Central memory CD8-positive, alpha-beta T cell (primary cell): ENCODE measurements at places on chromosomes 12 and 14.

DNA sequence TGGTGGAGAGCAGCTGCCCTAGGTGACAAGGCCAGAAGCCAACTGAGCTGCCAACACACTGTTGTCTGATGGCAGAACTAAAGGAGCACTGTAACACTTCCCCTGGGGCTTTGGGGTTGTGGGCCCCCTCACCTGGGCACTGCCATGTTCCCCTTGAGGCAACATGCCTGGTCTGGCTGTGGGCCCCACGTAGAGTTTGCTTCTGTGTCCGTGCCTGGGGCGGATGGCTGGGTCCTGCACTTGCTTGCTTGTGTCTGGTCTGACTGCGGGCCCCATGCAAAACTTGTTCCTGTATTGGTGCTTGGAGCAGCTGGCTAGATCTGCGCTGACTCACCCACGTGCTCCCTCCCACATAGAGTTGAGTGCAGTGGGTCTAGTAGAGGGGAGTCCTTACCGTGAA lies 78.4 kb downstream of the MNAT1 start:
- DNase-seq = no peak

GRCh38 chr14:90691627-90692026 lies 124.6 kb downstream of the TTC7B start:
- no peak for DNase-seq

- no peak for DNase-seq
Measured at GRCh38 chr12:25959071-25959961, 834 bp downstream of the RASSF8 start.

- no peak for DNase-seq
Measured at GRCh38 chr12:6981152-6982052, 10.7 kb downstream of the EMG1 start.

DNA sequence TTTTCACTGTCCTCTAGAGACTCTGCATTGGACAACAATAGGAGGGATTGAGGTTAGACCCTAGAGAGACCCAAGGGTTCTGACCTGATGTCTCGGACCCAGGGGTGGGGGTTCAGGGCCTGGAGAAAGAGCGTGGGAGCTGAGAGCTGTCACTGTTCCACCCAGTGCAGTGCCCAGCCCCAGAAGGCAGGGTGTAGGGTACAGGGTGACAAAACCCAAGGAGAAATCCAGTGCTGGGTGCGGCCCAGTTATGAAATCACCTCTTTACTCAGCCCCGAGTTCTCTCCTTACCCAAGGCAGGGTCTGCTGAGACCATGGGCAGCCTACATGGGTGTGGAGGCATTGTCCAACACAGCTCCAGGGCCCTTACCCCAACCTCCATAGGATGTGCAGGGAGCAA lies 2.6 kb downstream of the AQP2 start:
- no peak for DNase-seq

GRCh38 chr12:2733493-2734355 lies 61.0 kb upstream of the FKBP4 start:
- DNase-seq = no peak

- no peak for DNase-seq
Measured at GRCh38 chr14:23566778-23567185, 809 bp downstream of the AP1G2 start.

DNA sequence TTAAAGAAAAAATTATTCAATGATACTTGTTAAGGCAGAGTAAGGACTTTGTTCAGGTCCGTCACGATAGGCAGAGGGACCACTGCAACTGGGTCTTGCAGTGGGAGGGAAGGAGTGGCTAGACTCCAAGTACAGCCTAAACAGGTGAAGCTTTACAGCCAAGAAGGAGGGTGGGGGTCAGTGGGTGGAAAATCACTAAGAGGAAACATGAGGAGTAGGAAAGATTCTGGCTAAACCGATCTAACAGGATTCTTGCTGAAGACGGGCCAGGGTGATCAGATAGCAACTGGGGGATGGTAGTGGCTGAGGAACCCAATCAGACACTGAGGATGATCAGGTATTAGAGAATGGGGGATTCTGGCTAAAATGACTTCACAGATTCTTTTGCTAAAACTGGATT lies 100.2 kb downstream of the TTC7B start:
- no peak for DNase-seq
